ENCODE measurements at places on chromosomes 1 and 21.

GRCh38 chr1:179016706-179017382, 8.8 kb upstream of the FAM20B start:
- no peak for DNase-seq

DNA sequence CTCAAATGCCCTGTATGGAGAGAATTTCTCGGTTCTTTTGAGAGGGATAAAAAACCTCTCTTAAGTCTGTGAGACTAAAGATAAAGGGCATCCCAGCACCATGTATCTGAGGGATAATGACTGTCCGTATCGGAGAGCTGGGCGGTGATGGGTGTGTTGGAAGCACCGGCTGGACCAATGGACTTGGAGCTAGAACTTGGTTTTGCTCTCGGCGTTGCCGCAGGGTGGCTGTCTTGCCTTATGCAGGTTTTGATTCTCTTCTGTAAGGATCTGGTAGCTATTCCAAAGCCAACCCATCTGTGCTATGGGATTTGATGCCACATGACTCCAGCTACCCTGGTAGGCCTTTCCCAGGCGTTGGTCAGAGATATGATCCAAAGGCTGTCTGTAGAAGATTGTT, 348.8 kb downstream of the KIF26B start:
- no peak for DNase-seq

GRCh38 chr1:3237570-3237969, 168.6 kb downstream of the PRDM16 start:
- DNase-seq = no peak

DNA sequence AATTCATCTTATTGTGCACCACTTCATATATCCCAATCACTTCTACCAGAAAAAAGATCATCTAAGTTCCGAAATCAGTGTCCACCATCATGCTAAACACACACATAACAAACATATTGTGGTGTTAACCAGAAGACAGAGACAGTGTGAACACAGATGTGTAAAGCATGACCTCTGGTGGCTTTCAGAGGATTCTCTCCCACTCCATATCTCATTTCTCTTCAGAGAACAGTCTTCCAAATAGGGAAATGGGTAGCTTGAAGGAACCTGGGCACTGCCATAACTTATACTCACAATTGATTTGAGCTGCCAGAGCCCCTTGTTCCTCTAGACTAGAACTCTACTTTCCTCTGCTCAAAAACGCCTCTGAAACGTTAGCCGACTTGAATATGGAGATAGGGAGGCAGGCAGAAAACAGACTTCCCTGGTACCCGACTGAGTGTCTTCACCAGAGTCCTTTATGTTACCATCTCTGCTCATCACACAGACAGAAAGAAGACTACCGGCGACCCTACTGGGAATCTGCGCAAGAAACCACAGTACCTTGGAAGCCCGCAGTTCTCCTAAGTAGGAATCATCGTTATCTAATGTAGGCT, 1.8 kb upstream of the ELAPOR1 start:
- DNase-seq = no peak

DNA sequence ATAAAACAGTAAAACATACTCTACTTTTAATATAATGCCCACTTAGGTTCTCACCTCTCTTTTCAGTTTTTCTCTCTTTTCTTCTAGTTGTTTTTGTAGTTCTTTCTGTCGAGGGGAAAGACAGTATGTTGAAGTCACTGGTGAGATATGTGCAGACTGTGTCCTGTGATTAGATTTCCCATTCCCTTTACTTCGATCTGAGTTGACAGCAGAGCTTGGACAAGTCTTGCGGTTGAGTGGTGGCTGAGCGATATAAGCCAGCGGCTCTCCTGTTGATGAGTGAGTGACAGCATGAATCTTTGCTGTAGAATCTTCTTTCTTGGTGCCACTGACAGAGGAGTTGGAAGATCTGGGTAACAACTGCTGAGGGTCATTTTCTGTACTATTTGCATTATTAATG, 6.0 kb downstream of the CCDC181 start:
- no peak for DNase-seq

DNA sequence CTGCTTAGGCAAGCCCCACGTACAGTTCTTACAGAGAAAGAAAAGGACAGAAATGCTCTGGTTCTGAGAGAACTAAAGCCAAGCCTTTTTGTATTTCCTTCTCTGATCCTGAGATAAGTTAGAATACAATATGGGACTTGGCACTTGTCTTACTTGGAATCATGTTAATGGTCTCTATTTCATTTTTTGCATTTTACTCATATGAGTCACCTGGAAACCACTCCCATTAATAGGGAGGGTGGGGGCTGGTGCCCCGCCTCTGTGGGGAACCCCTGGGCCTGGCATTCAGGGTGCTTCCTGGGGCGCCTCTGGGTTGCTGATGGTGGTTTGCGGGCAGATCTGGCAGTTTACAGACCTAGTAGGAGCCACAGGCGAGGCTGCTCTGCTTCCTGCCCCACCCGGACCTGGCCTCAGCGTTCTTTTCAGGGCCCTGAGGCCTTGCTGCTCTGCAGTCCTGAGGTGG, 26.7 kb downstream of the TSPAN2 start:
- peak; percentile 83 for DNase-seq

- no peak for DNase-seq
These were observed 33.5 kb downstream of the ODR4 start for GRCh38 chr1:186409091-186409490.

- DNase-seq = peak; percentile 58
These were observed 8.4 kb downstream of the CFAP45 start for GRCh38 chr1:159891275-159892157.
